ENCODE measurements at places on chromosomes 2 and 18.

DNA sequence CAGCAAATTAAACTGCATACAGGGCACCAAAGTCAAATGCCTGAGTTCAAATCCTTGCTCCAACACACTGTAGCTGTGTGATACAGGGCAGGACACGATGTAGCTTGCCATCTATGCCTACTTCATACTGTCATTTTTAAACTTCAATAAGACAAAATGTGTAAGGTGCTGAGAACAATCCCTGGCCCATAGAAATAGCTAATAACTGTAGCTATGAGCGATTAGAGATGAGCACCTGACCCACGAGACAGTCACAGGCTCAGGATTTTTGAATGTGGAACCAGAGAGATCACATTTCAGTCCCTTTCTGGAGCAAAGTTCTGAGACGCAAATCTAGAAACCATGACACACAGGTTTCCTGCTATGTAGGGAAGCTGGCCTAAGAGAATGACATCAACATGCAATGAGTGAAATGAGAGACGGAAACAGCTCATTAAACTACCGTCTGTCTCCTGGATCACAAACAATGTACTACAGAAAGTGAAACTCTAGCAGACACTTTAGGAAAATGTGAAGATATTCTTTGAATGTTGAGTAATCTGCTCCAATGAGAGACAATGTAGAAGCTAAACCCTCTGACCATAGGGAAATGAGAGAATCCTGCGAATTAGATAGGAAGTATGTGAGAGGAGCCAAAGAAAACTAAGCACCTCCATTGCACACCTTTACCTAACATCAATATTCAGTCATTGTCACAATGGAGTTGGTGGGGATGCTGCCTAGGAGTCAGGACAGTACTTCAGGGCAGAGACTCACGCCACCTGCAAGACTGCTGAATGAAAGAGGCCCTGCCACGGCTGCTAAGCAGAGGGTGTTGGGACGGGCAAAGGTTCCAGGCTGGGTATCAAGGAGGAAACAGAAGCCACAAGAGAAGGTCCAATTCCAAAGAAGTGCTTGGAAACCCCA, 25.5 kb downstream of the B4GALT6 start:
- DNase-seq: peak; percentile 12

GRCh38 chr2:22999951-23000350, 385.0 kb upstream of the KLHL29 start:
- DNase-seq: no peak

DNA sequence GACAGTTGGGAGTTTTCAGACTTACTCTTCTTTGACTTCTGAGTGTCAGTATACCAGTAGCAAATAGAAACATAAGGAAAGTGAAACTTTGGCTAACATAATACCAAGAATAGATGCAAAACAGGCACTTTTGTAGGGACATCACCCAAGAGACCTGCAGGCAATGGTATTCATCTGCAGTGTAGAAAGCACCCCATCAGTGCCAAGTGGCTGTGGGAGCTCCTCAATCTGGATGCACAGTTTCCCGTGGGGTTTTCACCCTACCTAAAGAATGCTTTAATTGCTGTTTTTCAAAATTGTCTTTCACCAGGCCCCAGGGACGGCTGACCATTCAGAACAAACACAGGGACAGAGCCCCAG, 96.6 kb upstream of the GPR45 start:
- DNase-seq: no peak

DNA sequence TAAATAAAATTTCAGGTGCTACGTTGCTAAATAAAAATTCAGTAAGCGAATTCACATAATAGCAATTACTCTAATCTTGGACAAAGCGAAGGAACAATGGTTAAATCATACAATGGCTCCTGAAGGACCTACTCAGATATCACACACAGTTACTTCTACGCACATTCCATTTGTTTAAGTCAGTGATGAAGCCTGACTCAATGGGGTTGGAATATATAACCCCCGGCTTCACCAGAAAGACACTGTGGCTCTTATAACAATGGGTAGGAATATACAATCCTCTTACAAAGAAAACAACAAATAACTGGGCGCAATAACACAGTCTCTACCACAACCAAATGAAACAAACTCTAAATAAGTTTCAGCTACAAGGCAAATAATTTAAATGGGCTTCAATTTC, 349.5 kb downstream of the IRS1 start:
- no peak for DNase-seq

DNA sequence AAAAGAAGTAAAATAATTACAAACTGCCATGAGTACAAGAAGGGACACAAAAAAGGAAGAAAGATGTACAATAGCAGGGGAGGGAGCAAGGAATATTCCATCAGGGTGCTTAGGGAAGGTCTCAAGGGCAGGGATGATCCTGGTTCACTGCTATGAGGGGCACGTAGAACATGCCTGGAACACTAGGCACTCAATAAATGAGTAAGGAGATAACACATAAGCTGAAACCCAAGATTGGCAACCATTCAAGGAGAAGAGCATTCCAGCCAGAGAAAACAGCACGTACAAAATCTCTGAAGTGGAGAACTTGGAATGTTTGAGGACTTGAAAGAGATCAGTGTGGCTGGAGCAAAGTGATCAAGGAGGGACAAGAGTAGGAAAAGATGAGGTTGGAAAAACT, 103.2 kb downstream of the FAM161A start:
- DNase-seq: no peak

GRCh38 chr2:143513081-143513480, 383.9 kb downstream of the ARHGAP15 start:
- no peak for DNase-seq

- DNase-seq: no peak
These were observed 27.7 kb downstream of the SH3BP4 start for GRCh38 chr2:234979204-234980167.

DNA sequence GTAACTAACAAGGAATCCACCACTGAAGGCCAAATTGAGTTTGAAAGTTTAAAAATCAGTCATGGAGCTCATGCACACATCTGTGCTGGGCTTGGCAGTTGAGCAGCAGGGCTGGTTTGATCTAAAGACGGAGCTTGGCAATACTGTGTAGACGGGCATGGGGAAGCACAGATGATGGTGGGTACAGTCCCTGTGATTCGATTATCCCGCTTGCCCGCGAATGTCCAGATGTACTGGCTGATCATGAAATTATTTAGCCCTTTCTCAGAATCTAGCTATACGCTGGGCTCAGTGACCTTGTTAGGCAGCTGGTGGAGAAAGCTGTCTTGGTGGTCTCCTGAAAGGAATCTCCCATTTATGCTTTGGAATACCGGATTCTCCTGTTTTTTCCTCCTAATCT, 74.8 kb upstream of the SOX11 start:
- DNase-seq: no peak

GRCh38 chr18:10169064-10169562, 255.3 kb downstream of the VAPA start:
- DNase-seq: peak; percentile 39

DNA sequence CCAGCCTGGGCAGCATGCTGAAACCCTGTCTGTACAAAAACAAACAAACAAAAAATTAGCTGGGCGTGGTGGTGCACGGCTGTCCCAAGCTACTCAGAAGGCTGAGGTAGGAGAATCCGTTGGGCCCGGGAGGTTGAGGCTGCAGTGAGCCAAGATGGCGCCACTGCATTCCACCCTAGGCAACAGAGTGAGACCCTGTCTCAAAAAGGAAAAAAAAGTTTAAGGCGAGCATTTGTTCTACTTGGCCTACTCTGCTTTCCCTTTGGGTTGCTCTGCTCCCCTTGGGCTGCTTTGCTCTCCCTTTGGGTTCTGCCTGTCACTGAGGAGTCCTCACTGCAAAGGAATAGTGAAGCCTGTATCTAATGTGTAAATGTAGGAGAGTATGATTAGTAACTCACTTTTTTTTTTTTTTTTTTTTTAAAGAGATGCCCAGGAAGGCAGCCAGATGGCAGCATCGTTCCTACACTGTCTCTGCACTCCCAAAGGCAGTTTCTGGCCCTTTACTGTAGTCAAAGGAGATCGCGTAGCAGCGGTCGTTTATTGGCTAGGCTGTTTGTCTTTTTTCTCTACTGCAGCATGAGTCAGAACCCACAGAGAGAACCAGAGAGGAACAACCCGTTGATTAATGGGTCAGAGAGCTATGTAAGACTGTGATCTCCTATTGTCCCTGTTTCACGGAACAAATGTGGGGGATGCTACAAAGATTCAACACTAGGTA, 118.3 kb upstream of the CWC22 start:
- peak; percentile 77 for DNase-seq

Measured in NCI-H1436 (cell line).